ENCODE measurements at places on chromosomes 6 and 20.

GRCh38 chr6:56766806-56767178 is 124.1 kb upstream of the DST start:
- DNase-seq = no peak

- no peak for DNase-seq
Measured at GRCh38 chr20:3121955-3122610, 37.6 kb upstream of the AVP start.

GRCh38 chr20:58133020-58133808 is 95.2 kb downstream of the ANKRD60 start:
- no peak for DNase-seq

DNA sequence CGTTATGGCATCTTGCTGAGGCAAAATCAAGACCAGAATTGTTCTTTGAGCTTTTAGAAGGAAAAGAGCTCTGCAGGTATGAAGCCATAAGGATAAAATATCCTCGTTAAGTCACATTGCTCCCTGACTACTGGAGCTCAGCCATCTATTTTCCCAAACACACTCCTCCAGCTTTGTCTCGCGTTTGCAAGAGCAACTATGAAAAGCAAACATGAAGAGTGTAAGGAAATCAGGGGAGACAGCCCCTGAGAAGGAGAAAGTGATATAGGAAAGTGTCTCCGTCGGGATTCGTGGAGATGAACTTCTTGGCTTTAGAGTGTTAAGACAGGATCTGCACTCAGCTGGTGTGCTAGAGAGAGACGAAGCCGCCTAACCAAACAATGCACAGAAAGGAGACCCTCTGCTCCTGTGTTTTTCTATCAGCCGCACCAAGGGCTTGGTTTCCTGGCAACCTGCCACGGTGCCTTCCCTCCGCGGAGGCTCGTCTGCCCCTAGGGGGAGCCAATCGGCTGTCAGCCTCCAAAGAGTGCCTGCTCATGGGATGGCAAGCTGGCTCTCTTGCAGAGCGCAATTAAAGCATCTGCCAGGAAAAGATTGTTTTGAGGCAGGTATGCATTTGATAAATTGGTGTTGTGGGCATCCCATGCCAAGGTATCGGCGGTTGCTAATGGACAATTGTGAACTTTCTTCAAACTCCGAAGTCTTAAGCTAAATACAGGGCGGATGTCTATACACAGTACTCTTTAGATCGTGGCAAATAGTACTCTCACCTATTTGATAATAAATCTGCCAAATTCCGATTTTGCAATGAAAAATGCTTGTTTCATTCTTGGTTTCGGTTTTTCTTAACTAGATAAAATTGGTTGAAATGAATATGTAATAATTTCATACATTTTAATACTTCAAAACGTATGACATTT is 603.2 kb downstream of the RNF144B start:
- DNase-seq = no peak

- DNase-seq = no peak
Measured at GRCh38 chr20:52204136-52204535, 12.6 kb upstream of the ZFP64 start.

- DNase-seq = no peak
Measured at GRCh38 chr6:119184008-119184648, 105.7 kb upstream of the FAM184A start.

- no peak for DNase-seq
Measured at GRCh38 chr6:110625883-110626282, 149.5 kb upstream of the SLC22A16 start.

GRCh38 chr20:5488823-5489222 is 172.1 kb upstream of the PROKR2 start:
- no peak for DNase-seq

- DNase-seq = no peak
Measured at GRCh38 chr6:31058128-31058894, 48.0 kb downstream of the MUC22 start.

GRCh38 chr6:137119196-137120104 is 54.0 kb downstream of the IL22RA2 start:
- no peak for DNase-seq

DNA sequence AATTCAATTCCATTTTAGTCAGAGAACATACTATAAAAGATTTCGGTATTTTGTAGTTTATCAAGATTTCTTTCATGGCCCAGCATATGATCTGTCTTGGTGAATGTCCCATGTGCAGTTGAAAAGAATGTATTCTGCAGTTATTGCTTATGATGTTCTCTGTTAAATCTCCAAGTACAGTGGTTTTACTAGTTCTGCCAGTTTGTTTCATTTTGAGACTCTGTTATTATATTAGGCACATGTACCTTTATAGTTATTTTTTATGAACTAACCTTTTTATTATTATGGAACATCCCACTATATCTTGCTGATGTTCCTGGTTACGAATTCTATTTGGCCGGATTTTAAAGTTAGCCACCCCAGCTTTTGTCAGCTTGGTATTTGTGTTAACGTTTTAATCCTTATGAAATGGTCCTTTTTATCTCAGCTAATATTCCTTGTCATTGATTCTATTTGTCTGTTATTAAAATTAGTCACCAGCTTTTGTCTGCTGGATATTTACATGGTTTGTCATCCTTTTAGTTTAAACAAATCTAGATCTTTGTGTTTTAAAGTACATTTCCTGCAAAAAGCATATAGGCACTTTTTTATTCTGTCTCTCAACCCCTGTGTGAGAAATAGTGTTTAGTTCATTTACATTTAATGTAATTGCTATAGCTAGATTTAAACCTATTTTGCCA is 48.9 kb downstream of the VTA1 start:
- no peak for DNase-seq

- DNase-seq = no peak
Measured at GRCh38 chr6:170286246-170286933, 4.5 kb downstream of the DLL1 start.

GRCh38 chr6:35038076-35038475 is 103.1 kb downstream of the TCP11 start:
- DNase-seq = no peak

DNA sequence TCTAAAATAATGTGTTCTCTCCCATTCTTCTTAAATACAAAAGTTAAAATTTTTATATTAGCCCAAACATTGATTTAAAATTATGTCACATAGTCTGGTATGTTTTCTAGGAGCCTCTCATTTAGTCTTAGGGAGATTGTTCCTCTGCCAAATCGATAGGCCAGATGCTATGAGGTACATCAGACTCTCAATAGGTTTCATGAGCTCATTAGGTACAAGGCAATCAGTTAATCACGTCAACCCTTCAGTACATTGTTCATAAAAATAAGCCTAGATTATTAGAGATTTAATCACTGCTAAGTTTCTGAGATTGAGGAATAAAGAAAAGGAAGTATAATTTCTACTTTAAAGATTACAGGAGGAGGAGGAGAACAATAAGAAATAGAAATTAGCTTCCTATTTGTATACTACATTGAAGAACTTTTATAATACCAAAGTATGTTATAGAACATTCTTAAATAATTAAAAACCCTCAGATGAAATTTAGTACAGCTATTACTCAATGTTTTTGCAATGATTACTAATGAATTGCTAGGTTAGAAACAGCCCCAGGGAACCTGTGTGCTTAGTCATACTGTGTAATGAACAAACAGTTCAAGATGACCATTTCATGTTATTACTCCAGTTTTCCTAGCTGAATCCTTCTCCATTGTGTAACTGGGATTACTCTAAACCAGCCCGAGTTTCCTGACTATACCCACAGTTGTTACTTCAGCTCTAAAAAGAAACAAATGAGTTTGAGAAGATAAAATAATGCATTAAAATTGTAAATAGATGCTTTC is 117.0 kb downstream of the BMP5 start:
- no peak for DNase-seq

DNA sequence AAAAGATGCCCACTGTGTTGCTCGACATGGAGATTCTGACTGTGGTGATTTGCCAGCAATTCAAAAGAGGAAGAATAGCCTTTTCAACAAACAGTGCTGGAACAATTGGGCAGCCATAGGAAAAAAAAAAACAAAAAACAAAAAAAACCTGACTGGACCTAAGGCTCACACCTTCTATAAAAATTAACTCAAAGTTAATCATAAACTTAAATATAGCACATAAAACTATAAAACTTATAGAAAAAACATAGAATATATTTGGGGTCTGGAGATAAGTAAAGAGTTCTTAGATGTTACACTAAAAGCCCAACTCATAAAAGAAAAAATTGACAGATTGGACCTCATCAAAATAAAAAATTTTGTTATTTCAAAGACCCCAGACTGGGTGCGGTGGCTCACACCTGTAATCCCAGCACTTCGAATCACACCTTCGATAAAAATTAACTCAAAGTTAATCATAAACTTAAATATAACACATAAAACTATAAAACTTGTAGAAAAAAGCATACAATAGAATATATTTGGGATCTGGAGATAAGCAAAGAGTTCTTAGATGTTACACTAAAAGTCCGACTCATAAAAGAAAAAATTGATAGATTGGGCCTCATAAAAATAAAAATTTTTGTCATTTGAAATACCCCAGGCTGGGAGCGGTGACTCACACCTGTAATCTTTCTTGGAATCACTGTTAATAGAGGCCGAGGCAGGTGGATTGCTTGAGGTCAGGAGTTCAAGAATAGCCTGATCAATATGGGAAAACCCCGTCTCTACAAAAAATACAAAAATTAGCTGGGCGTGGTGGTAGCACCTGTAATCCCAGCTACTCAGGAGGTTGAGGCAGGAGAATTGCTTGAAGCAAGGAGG is 115.6 kb upstream of the FAM83B start:
- DNase-seq = no peak

DNA sequence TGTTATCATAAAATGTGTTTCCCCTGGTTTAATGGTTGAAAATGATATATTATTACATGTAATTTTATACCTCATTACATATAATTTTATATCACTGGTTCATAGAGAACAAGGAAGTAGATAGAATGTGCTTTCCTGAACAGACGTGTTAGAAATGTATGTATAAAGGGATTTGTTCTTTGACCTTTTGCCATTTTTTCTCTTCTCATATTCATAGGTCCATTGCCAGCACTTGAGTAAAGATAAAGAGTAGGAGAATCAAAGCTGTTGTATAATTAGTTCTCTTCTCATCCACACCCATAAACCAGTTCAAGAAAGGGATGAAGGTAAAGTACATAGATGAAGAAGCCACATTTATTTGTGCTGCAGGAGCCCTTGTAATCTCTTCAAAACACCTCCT is 46.7 kb downstream of the RNF217 start:
- no peak for DNase-seq

GRCh38 chr20:54205450-54205849 is 2.4 kb upstream of the PFDN4 start:
- no peak for DNase-seq

- no peak for DNase-seq
Measured at GRCh38 chr20:37295595-37295994, 6.1 kb downstream of the MANBAL start.

DNA sequence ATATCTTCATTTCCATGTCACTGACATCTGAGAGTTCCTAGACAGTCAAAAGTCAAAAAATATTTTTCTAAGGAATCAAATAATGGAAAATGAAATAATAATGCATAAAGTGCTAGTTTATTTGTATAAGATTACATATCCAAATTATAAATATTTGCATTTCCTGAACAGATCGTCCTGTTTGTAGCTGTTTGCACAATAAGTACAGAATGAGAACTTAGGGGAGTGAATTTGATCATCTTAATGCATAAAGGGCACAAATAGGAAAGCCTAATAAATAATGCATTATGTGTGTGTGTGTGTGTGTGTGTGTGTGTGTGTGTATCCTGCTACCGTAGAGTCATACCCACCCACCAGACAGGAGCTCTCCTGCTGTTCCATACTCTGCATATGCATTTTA is 521.0 kb upstream of the EPHA7 start:
- no peak for DNase-seq

- no peak for DNase-seq
Measured at GRCh38 chr6:7777074-7777473, 51.2 kb downstream of the BMP6 start.

DNA sequence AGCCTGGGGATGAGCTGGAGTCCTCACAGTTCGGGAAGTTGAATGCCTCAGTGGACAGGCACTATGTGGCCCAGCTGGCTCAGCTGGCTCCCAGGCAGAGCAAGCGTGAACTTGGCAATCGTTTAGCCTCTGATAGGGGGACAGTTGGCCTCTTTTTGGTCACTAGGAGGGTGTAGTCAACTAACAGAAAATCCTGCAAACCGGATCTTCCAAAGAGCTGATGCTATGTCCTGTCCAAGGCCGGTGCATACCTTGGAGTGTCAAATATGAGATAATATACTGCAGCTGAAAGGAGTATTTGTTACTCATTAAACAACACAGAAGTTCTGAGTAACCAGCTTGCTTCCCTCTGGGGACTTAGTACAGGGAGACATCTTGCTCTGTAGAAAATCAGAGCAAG is 126.2 kb upstream of the EXOC2 start:
- no peak for DNase-seq

- no peak for DNase-seq
Measured at GRCh38 chr20:14113416-14113815, 118.1 kb downstream of the MACROD2 start.

DNA sequence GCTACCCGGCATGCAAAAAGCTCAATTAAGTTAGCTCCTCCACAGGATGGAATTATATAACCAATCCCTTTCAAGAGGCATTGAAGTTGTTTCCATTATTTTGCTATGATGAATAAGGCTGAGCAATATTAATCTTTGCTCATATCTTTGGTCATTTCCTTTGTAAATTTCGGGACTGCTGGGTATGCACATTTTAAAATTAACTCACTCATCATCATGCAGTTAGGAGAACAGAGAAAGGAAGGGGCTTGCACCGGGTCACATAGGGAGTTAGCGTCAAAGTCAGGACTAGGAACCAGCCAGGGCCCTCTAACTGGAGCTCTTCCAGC is 430 bp upstream of the FAM110A start:
- DNase-seq = no peak

- no peak for DNase-seq
Measured at GRCh38 chr6:15365273-15365687, 119.4 kb downstream of the JARID2 start.

GRCh38 chr6:3940703-3941102 is 91.5 kb downstream of the FAM50B start:
- DNase-seq = no peak

DNA sequence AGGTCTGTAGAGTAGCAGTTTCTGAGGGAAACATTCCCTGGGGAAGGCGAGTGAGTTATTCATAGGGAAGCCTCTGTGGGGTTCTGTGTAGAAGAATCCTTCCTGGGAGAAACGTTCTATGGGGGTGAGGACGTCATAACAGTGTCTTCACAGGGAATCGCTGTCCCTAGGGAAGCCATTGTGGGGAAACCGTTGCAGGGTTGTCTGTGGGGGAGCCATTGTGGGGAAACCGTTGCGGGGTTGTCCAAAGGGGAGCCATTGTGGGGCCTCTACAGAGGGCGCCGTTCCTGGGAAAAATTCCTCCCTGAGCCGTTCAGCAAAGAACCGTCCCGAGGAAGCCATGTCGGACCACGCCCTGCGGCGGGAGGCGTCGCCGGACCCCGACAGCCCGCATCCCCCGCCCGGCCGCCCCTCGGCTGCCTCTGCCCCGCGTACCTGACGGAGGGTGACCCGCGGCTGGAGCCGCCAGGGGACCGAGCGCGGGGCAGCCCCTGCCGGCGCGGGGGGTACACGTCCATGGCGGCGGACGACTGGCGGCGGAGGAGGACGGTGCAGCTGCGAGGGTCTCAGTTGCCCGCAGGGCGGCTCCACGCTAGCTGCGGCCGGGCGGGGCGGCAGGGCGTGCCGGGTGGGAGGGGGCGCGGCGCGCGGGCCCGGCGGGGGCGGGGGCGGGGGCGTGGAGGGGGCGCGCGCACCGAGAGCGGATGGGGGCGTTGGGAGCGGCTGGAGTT is at the start of gene DNAAF9:
Gene DNAAF9, minus strand, starts transcription at position 630 of the 731 bp plus-strand sequence. Its CDS starts 112 bp downstream, at position 518.
- no peak for DNase-seq
